ENCODE measurements at places on chromosomes 11 and 22.

GRCh38 chr11:79699246-79699645, 258.4 kb upstream of the TENM4 start:
- no peaks in the 10 kb centered on the region for H3K4me1 ChIP-seq
- no peak overlapping the region for H3K4me3 ChIP-seq
- H3K36me3 ChIP-seq, result no peaks in the 10 kb centered on the region
- DNase-seq, result no peak
- H3K27me3 ChIP-seq, result no peaks in the 10 kb centered on the region

DNA sequence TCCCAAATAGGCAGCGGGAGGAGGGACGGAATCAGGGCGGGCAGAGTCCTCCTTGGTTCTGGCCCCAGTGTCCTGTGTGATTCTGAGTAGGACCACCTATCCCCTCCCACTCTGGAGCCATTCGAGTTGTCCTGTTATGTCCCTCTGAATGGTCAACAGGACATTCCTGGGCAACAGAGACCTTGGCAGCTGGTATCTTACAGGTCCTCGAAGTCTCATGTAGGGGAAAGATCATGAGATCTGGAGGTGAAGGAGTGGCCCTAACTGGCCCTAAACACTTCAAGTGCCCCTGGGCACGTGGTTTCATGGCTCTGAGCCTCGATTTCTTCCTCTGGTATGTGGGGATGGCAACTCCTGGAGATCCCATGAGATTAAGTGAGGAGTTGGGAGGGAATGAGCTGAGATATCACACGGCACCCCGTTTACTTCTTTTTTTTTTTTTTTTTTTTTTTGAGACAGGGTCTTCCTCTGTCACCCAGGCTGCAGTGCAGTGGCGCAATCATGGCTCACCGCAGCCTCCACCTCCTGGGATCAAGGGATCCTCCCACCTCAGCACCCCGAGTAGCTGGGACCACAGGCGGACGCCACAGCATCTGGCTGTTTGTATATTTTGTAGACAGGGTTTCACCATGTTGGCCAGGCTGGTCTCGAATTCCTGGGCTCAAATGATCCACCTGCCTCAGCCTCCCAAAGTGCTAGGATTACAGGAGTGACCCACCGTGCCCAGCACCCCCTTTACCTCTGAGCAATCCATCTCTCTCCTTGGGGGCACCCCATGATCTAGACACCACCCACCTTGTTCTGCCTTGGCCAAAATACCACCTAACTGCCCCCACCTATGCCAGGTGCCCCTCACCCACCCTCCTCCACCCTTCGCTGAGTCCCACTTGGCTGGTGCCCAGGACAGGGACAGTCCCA, 6.8 kb downstream of the LIF start:
- H3K4me3 ChIP-seq, result no peak overlapping the region
- no peaks in the 10 kb centered on the region for H3K27me3 ChIP-seq
- peaks cover 7% of the 10 kb centered on the region for H3K36me3 ChIP-seq
- no peak overlapping the region for H3K27ac ChIP-seq
- no peaks in the 10 kb centered on the region for H3K4me1 ChIP-seq

- no peaks in the 10 kb centered on the region for H3K36me3 ChIP-seq
- H3K27ac ChIP-seq, result no peak overlapping the region
- no peak for DNase-seq
- no peaks in the 10 kb centered on the region for H3K4me1 ChIP-seq
- no peak overlapping the region for H3K4me3 ChIP-seq
These were observed 57.4 kb downstream of the JAM3 start for GRCh38 chr11:134126217-134126822.

DNA sequence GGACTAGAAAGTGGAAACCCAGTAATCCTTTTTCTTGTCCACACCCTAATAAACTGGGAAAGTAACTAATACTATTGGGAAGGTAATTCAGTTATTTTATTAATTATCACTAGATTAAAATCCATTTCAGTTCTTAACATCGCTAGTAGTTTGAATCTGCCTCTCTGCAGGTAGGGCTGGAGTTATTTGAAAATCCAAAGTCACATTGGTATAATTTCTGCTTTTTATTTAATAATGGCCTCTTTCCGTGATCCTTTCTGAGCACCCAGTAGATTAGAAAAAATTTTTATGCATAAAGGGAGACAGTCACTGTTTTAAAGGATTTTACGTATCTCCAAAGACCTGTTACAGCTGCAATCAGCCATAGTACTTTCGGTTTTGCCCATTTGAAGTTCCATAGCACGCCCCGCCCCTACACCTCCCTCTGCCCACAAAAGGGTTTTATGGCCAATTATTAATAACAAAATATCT, 605 bp upstream of the COPB1 start:
- H3K36me3 ChIP-seq, result peaks cover 42% of the 10 kb centered on the region
- H3K27ac ChIP-seq, result peak overlapping the region; percentile 89
- peak; percentile 75 for DNase-seq
- H3K27me3 ChIP-seq, result no peaks in the 10 kb centered on the region

DNA sequence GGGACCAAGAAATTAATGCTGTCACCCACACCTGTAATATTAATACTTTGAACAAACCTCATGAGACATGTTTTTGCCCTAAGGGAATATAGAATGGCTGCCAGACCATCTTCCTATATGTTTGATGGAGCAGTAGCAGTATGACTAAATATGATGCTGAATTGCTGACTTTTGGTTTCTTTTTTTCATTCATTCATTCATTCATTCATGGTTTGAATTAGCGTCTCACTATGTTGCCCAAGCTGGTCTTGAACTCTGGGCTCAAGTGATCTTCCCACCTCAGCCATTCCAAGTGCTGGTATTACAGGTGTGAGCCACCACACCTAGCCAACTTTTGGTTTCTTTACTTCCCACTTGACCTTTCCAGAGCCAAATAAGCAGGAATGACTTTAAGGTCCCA, 7.8 kb downstream of the CCDC117 start:
- no peak for DNase-seq
- no peaks in the 10 kb centered on the region for H3K27me3 ChIP-seq
- H3K4me1 ChIP-seq, result no peaks in the 10 kb centered on the region
- H3K36me3 ChIP-seq, result no peaks in the 10 kb centered on the region

Measured in Peyer's patch (tissue), 4 donors.